WTC11 (cell line): ENCODE measurements at places on chromosomes 12 and 14. TPM values are rescaled to one million over a fixed set of nuclear protein-coding genes. Genes with fewer than 3 reads are reported as not detected.
A peak's percentile ranks its signal among the peaks of the same experiment; 100 is the strongest.

GRCh38 chr14:104373055-104373854 is 206.3 kb upstream of the C14orf180 start:
- no peaks in the 10 kb centered on the region for H3K4me1 ChIP-seq
- no peak for DNase-seq
- H3K4me3 ChIP-seq = no peak overlapping the region
- H3K36me3 ChIP-seq = no peaks in the 10 kb centered on the region

DNA sequence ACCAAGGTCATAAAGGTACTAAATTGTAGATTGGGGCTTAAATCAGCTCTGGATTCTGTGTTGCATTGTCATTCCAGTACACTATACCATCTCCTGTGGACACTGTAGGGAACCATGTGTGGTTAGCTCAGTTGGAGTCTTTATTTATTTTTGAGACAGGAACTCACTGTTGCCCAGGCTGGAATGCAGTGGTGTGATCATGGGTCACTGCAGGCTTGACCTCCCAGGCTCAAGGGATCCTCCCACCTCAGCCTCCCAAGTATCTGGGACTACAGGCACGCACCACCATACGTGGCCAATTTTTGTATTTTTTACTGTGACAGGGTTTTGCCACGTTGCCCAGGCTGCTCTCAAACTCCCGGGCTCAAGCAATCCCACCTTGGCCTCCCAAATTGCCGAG is 6.7 kb downstream of the PAPOLA start:
- H3K36me3 ChIP-seq = 0 out of 2 replicates have a peak, but pooled peaks cover 3% of the 10 kb centered on the region
- H3K4me1 ChIP-seq = peaks cover 78% of the 10 kb centered on the region
- H3K4me3 ChIP-seq = no peak overlapping the region
- H3K27ac ChIP-seq = peak overlapping the region; percentile 79

DNA sequence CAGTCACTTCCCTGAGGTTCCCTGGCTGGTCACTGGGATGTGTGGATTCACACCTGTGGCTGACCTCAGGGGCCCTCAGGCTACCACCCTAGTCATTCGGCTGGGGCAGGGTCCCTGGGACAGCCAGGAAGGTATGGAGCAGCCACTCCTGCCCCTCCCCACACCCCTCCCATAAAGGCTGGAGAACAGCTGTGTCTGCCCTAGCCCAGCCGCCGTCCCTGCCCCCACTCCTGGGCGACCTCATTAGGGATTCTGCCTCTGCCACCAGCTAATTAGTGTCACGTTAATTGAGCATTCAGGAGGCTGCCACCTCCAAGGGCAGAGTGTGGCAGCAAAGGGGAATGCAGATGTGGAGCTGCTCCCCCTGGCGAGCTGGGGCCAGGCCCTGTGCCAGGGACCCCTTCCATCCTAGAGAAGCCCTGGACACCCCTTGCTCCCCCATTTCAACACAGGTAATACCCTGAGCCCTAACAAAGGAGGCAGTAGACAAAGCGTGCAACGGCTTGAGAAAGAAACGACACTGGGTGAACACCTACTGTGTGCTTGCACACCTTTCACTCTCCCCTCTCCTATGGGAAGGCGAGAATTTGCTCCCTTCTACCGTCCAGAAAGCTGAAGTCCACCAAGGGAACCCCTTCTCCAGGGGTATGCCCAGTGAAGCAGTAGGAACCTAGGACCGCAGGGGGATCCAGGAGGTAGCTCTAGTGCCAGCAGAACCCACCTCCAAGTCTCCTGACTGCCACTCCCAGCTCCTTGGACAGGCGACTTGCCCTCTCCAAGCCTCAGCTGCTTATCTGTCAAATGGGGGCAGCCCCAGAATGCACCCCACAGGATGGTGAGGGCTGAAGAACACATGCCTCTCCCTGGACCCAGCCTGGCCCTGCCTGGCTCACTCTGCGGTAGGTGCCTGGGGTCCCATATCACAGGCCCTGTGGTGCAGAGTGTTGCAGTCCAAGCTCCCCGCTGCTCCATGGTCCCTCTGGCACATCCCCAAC is 45.1 kb downstream of the FAM222A start:
- DNase-seq = peak; percentile 24
- no peak overlapping the region for H3K27ac ChIP-seq
- no peaks in the 10 kb centered on the region for H3K27me3 ChIP-seq
- H3K4me1 ChIP-seq = peaks cover 16% of the 10 kb centered on the region
- peaks cover 9% of the 10 kb centered on the region; the same call in 1 of the 2 replicates for H3K36me3 ChIP-seq
- no peak overlapping the region for H3K4me3 ChIP-seq

OR6C6 gene
- not detected in 3 replicates for total RNA-seq

NKX2-8 gene
- total RNA-seq = not detected in 3 replicates
